T47D (cell line): ENCODE measurements at places on chromosomes 6 and 20.
A peak's percentile ranks its signal among the peaks of the same experiment; 100 is the strongest.

DNA sequence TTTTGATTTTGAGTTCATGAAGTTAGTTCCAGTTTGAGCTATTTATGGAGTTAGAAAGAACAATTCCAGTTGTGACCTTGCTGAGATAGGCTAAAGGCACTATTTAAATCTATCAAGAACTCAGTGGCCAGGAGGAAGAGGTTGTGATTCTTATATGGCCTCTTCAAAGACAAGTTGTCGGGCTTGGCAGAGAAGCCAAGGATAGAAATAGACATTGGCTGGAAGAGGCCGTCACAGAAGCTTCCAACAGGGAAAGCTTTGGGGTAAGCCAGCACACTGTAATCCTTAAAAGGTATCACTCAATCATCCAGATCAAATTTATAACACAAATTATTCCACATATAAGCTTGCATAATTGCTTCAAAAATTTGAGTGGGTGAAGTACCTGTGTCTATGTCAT lies 286.1 kb downstream of the SYNE1 start:
- no peak for DNase-seq

DNA sequence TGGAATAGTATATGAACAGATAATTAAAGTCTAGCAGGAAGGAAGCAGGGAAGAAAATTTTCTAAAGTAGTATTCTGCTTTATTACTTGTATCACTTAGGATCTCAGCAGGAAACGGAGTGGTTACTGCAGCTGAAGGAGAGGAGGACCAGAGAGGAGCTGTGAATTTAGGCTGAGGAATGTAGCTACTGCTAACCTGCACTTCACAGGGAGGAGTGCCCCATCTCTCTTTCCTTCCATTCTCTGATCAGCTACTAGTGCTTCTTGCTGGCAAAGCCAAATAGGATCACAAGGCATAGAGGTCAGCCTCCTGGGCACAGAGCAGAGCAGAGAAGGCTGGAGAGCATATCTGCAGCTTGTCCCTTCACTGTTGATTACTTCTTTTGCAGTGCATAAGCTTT lies 205.3 kb upstream of the ASCC3 start:
- DNase-seq = no peak

- DNase-seq = peak; percentile 32
Observed at GRCh38 chr6:14510038-14510437, 392.5 kb downstream of the CD83 start.

- no peak for DNase-seq
Observed at GRCh38 chr6:35448191-35448590, 3.9 kb upstream of the FANCE start.

DNA sequence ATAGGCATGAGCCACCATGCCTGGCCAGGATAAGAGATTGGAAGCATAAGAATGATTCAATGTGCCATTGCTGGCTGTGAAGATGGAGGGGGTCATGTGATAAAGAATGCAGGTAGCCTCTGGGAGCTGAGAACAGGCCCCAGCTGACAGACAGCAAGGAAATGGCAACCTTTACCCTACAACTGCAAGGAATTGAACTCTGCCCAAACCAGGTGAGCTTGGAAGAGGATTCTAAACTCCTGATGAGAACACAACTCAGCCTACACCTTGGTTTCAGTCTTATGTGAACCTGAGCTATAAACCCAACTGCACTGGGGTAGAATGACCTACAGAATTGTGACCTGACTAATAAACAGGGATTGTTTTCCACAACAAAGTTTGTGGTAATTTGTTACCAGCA lies 82.0 kb upstream of the AKIRIN2 start:
- DNase-seq = no peak

- DNase-seq = no peak
Observed at GRCh38 chr20:49636447-49636846, 68.5 kb upstream of the PTGIS start.

DNA sequence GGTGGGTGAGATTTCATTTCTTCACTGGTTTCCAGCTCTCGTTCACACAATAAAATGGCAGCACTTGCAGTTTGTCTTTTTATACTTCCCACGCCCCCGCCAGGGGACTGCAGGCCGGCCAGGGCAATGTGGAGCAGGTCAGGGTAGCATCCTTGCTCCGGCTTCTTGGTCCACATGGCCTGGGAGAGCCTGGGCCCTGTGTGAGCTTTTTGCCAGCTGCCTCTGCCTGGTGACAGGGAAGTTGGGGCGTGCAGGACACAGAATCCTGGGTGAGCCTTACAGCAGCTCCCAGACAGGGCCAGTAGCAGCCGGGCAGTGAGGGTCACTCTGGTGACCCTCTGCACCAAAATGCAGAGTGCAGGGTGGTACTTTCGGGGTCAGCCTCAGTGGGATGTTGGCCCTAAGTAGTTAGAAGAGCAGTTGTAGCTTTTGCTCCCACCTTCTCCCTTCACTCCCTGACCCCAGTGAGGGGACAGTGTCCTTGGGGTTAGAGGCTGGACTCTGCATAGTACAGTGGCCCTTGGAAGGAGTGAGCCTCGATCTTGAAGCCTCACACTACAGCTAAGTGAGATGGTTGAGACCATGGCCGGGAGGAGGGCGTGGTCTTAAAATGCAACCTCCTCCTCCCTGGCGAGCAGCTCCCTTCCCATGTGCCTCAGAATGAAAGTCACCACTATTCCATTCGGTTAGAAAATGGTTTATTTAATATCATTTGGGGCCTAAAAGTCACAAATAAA lies 23.8 kb downstream of the PYGB start:
- no peak for DNase-seq

DNA sequence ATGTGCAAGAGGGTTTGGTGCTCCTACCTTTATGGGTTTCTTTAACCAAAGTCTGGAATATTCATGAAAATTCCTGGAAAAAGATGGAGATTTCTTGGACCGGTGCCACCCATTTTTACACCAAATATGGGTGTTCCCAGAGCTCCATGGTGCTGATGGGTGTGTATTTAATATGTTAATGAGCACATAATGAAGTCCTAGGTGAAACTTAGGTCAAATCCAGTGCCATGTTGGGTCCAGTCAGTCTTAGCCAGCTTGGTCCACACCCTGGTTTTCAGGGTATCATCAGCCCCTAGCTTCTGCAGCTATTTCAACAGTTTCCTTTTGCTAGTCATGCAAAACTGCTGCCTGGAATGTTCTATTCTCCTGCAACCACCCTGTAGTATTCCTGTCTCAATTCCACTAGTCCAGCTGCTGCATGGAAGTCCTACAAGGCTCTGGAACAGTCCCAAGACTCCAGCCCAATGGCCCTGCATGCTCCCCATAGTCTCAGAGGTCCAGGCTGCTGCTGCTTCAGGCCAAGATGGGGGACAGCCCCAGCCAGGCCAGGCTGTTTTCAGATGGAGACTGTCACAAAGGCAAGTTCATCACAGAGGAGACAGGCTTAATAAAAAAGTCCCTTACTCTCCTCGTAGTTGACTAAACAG lies 31.8 kb downstream of the CST9L start:
- no peak for DNase-seq

GRCh38 chr6:158125271-158125670 lies 42.8 kb downstream of the SERAC1 start:
- no peak for DNase-seq

GRCh38 chr6:157442291-157442690 lies 61.3 kb downstream of the ZDHHC14 start:
- DNase-seq = no peak

DNA sequence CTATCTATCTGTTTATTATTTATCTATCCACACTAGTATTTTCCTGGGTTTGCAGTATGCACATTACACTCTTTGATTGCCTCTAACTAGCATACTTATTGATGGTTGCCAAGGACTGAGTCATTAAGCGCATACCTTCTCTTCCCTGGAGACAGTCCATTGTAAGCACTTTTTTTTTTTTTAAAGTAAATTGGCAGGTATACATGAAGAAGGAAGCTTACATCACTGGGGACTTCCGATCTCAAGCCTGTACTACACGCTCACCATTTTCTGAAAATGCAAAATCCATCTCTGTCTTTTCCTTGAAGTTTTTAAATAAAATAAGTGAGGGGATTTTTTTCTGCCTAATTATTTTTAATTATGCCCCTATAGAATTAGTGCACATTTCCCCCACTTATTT lies 63.5 kb downstream of the HMGN3 start:
- DNase-seq = no peak

GRCh38 chr20:52619101-52619500 lies 353.1 kb upstream of the TSHZ2 start:
- DNase-seq = no peak

- peak; percentile 47 for DNase-seq
Observed at GRCh38 chr6:13710552-13711323, 897 bp downstream of the RANBP9 start.

DNA sequence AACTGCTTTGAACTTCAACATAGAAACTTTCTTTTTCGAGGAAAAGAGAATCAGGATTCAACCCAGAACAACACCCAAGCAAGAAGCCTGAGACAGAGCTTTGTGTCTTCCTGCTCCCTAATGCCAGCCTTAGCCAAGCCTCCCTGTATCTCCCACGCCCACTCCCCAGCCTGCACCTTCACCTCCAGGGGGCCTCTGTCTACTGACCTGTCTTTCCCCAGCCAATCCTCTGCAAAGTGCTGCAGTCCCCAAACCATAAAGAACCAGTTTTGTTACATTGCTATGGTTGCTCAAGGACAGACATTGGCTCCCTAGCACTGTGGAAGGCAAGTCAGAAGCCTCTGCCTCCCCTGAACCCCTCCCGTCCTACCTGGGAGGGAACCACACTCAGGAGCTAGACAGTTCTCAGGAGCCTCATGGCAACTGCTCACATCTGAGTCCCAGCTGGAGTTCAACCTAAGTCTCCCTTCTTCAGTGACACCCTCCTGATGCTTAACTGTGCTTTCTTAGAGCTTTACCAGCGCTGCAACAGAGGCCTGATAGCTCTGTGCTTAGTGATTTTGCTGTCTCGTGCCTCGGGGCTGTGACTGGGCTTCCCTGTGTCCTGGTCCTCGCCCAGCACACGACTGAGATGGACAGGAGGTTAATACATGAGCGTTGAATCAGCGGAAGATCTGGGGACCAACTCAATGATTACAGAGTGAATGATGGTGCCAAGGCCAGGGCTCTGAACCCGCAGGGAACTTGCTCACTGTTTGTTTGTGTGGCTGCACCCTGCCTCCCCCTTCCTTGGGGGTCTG lies 101.5 kb upstream of the DUSP22 start:
- no peak for DNase-seq

GRCh38 chr20:16554766-16555543 lies 18.3 kb downstream of the KIF16B start:
- no peak for DNase-seq

GRCh38 chr6:114000069-114000468 lies 29.1 kb upstream of the HDAC2 start:
- no peak for DNase-seq

- no peak for DNase-seq
Observed at GRCh38 chr6:12791371-12791770, 74.8 kb downstream of the PHACTR1 start.

DNA sequence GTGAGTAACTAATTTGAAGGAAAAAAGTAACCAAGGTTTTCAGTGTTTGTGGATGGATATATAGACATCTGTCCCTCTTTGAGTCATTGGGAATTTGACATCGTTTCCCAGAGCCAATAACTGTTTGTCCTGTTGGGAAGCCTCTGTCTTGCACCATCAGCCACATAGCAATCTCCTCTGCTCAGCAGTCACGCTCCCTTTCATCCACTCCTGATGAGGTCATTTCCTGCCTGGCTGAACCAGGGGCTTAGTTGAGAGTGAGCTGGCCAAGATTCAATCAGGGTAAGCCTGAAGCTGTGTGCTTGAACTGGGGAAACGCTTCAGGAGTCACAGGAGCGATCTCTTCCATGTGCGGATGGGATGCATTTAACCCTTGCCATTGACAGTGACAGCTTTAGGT lies 121.5 kb upstream of the FOXQ1 start:
- no peak for DNase-seq

DNA sequence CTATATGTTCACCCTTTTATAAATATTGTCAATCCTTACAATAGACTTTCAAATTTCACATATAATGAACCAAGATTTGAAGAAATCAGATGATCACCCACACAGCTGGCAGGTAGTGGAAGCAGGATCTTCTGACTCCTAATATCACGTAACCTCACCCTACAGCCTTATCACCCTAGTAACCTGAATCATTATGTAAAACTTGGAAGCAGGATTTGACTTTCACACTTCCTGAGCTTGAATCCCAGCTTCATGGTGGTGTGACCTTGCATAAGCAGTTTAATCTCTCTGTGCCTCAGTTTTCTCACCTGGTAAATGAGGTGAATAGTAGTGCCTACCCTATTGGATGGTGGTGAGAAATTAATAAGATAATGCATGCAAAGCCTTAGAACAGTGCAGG lies 16.4 kb downstream of the SPTLC3 start:
- DNase-seq = no peak
